ENCODE measurements at places on chromosomes 2 and 18.
A peak's percentile ranks its signal among the peaks of the same experiment; 100 is the strongest.

DNA sequence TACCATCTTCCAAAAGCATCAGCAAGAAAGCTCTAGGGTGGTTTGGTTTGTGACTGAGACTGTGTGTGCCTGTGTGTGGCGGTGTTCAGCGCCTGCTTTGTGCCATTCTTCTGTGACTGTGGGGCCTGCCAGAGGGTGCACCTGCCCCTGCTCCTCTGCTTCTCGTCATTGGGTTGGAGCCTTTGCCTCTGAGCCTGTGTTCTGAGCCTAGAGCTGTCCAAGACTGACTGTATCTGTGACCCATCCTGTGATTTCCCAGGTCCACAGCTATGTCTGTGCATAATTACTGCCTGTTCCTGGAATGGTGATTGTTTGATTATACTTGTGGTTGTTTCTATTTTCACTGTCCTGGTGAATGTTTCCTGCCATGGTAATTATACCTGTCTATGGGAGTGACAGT lies 57.1 kb upstream of the KLHL29 start:
- no peak for DNase-seq

- DNase-seq, result no peak
These were observed 233.9 kb downstream of the SLC4A3 start for GRCh38 chr2:219861307-219861706.

GRCh38 chr2:159987181-159987580 lies 75.2 kb downstream of the PLA2R1 start:
- no peak for DNase-seq

GRCh38 chr2:211045025-211045424 lies 488.6 kb downstream of the CPS1 start:
- DNase-seq, result peak; percentile 62

- DNase-seq, result no peak
These were observed 28.5 kb downstream of the TMEM131 start for GRCh38 chr2:97967216-97967592.

DNA sequence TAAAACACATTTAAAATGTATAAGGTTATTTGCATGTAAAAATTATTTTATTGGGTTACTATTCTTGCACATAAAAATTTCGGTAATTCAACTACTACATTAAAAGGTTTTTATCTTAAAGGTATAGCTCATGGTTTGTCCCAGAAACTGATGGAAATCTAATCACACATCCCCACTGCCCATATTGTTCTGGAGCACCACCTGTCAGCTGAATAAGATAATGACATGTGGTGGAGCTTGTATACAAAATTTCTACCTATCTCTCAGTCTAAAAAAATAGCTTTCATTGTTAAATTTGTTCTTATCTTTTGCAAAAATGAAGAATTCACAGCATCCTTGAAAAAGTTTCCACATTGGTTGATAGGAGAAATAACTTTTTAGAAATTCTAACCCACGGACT lies 18.3 kb downstream of the ERBB4 start:
- DNase-seq, result no peak

DNA sequence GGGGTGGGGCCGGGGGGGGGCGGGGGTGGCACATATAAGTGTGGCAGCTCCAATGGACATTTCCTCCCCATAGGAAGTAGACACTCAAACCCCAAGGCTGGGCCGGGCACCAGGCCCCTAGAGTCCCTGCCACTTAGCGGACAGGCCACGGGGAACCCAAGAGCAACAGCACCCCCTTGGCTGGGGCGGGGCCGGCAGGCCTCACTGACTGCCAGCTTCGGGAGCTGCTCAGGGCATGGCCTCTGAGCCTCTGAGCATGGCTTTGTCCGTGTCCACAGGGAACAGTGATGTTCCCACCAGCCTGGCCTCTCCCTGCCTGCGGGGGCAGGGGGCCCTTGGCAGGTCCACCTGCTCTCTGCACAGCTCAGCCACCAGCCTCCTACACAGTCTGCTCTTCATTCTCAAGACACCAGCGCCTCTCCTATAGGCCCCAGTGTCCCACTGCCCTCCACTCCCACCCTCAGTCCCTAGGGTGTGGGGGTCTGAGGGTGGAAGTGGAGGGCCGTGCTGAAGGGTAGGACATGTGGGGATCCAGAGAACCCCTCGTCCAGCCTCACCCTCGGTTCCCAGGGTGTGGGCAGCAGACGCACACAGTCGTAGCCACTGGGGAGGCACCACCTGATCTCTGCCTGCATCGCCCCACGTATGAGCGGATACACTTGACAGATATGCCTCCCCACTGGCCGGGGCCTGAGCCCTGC lies 106.7 kb downstream of the FAM210A start:
- DNase-seq, result no peak

DNA sequence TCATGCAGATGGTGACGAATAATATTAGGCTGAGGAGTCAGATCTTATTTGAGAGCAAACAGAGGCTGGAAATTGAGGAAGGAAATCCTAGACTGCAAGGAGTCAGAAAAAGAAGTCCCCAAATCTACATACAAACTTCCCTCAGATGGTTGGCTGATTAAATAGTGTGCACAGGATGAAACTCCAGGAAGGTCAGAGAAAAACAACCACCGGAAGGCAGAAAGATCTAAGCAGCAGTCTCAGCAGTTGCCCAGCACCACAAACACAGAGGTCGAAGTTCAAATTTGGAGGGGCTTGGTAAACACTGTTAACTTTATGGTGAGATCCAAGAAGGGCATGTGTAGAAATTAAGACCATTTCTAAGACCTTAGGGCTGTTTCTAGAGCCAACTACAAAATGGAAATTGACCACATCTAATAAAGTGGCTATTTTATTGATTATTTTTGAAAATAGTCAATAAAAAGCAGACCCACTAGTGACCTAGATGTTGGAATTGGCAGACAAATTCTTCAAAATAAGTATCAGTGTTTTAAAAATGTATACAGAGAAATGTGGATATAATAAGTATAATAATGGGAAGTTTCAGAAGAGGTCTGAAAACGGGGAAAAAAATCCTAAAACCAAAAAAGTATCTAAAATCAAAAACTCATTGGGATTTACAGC lies 134.8 kb downstream of the GALNT1 start:
- no peak for DNase-seq

DNA sequence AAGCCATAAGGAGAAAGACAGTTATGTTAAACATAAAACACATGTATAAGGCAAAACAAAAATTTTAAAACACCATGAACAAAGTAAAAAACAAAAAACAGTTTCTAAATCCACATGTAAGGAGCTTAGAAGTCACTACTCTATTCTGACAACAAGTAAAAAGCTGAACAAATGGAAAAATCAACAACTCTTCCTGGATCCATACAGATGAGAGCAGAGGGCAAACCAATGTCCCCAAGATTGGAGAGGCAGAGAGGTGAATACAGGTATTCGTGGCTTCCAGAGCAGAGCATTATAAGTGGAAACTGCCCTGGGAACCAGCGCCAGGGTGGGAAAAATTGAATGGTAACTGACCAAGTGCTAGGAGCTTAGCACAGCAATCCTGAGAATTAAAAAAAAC lies 93.5 kb downstream of the SPIRE1 start:
- DNase-seq, result no peak

- DNase-seq, result no peak
These were observed 19.0 kb downstream of the ALK start for GRCh38 chr2:29902356-29902755.

GRCh38 chr2:174717273-174717672 lies 47.0 kb downstream of the CHRNA1 start:
- DNase-seq, result peak; percentile 42

DNA sequence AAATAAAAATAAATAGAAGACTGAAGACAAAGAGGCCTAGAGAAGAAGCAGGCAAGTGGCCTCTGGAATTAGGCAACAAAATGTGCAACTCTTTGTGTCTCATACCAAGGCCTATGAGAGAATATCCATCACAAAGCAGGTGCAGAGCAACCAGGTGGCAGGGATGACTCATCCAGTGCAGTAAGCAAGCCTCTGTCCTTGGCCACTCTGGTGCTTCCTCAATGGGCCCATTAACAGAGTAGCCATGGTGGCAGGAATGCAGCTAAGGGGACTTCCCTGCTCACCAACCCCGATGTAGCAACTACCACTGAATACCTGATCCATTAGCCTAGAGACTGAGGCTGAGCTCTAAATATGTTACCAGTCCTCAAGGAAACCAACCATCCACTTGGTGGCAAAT lies 11.0 kb upstream of the EPG5 start:
- no peak for DNase-seq

DNA sequence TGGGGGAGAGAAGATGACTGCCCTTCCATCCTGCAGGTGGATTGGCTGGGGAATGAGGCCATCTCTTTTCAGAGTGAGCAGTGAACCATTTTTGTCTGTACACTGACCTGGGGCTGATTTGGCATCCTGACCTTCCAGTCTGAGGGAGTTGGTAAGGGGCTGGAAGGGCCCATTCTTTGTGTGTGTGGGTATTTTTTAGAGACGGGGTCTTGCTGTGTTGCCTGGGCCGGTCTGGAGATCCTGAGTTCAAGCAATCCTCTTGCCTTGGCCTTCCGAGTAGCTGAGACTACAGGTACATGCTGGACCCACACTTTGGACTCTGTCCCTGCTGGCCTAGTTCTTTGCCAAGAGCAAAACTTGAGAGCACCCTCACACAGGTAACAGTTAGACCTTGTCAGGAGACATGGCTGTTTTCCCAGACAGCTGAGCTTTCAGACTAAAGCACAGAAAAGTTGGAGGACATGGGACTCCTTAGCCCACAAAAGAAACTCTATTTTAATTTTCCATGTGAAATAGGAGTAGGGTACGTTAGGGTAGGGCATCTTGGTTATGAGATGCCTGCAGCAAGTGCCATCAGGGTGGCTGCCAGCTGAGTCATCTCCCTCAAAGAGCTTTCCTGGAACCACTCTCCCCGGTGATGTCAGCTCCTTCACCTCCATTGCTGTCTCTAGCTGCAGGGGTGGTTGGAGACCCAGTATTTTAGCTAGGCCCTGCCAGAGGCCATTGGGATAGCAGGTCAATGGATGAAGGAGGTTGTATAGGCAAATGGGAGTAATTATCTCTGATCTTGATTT lies 60.7 kb downstream of the DGKD start:
- DNase-seq, result no peak

DNA sequence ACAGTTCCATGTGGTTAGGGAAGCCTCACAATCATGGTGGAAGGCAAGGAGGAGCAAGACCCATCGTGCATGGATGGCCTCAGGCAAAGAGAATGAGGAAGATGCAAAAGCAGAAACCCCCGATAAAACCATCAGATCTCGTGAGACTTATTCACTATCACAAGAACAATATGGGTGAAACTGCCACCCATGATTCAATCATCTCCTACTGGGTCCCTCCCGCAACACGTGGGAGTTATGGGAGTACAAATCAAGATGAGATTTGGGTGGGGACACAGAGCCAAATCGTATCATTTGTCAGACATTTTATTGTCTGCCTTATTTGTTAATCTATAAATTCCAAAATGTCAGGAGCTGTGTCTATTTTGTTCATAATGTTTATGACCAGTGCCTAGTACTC lies 17.6 kb downstream of the NBAS start:
- no peak for DNase-seq

- DNase-seq, result no peak
These were observed 28.9 kb downstream of the KLF7 start for GRCh38 chr2:207136874-207137273.

DNA sequence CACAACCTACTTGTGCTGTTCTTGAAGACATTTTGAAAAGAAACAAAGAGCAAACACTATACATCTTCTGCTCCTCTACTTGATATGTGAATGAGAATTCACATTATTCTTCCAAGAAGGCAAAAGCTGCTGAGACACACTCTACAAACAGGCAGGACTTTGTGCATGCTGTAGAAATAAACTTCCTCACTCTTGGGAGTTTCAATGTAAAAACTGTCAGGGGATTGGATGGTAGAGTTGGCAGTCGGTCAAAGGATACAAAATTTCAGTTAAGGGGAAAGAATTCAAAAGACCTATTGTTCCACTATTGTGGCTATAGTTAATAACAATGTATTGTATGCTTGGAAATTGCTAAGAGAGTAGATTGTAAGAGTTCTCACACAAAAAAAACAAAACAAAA lies 196.3 kb downstream of the MC4R start:
- no peak for DNase-seq
